ENCODE measurements at places on chromosomes 6 and 20.
A peak's percentile ranks its signal among the peaks of the same experiment; 100 is the strongest.

DNA sequence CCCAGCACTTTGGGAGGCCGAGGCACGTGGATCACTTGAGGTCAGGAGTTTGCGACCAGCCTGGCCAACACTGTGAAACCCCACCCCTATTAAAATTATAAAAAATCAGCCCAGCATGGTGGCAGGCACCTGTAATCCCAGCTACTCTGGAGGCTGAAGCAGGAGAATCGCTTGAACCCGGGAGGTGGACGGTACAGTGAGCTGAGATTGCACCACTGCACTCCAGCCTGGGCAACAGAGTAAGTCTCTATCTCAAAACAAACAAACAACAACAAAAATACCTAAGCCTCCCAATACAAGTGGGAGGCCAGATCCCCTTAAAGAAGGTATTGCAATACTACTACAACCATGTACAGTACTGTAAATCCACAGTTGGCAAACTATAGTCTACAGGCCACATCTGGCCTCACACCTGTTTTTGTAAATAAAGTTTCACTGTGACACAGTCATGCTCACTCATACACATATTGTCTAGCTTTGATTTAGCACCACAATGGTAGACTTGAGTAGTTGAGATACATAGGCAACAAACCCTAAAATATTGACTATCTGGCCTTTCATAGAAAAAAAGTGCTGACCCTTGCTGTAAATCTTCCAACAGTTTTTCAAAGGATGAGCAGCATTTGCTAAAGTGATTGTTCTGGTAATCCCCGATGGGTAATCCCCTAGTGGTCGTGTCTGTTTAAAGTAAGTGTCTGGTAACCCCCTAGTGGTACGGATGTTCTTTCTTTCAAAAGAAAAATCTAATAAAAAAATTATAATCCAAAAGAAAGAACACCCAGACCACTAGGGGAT, 202.0 kb downstream of the RNGTT start:
- DNase-seq = peak; percentile 43

DNA sequence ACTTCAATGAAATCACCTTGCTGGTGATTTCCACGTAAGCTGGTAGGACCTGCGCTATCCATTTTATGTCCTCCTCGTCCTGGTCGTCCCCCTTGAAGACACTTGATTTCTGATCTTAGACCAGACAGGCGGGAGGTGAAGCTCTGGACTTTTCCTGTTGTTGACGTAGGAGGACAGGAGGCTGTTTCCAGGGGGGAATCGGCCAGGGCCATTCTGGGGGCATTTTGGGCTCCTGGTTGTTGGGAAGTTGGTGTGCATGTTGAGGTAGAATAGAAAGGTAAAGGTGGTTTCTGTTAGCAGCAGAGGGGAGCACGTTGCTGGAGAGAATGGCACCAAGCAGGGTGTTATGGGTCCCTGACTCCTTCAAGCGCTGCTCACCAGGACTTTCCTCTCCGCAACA, 56.0 kb downstream of the GMPR start:
- DNase-seq = no peak

GRCh38 chr6:132931313-132931712, 116.9 kb downstream of the RPS12 start:
- DNase-seq = no peak

GRCh38 chr6:126176282-126176681, 163.6 kb upstream of the CENPW start:
- DNase-seq = no peak

DNA sequence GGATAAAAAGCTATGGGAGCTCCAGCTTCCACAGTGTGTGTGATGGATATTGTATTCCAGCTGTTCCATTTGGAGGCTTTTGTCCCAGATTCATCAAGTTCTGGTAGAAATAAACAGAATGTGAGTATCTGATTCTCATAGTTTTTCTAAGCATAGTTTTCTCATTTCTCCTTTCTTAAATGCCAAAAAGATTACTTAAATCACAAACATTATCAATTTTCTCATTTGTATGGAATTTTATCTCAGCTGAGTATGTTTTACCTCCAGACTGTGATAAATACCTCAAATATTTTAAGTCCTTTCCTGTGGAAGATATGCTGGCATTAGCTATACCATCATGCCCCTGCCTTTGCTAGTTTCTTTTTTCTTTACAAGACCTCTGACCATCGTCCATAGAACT, 767.3 kb downstream of the TFAP2A start:
- no peak for DNase-seq

GRCh38 chr6:44102527-44102926, 24.7 kb downstream of the MRPL14 start:
- DNase-seq = no peak

GRCh38 chr20:7094438-7094997, 327.0 kb downstream of the BMP2 start:
- peak; percentile 15 for DNase-seq

GRCh38 chr6:105116150-105116549, 63.7 kb downstream of the POPDC3 start:
- DNase-seq = no peak

DNA sequence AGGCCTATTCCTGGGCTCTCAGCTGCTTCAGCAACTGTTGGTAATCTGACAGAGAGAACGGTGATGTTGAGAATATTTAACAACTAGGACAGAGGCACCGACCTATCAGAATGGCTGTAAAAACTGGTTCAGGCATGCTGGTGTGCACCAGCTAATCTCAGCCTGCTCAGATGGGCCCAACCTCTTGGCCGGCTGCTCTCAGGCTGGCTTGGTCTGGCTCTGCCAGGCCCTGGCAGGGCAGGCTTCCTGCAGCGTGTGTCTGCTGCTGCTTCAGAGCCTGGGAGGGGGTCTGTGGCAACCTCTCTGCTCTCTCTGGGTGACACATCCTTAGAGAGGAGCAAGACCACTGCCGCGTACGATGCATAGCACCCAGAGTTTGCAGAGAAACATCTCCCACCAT, 4.8 kb downstream of the SLC2A12 start:
- no peak for DNase-seq

DNA sequence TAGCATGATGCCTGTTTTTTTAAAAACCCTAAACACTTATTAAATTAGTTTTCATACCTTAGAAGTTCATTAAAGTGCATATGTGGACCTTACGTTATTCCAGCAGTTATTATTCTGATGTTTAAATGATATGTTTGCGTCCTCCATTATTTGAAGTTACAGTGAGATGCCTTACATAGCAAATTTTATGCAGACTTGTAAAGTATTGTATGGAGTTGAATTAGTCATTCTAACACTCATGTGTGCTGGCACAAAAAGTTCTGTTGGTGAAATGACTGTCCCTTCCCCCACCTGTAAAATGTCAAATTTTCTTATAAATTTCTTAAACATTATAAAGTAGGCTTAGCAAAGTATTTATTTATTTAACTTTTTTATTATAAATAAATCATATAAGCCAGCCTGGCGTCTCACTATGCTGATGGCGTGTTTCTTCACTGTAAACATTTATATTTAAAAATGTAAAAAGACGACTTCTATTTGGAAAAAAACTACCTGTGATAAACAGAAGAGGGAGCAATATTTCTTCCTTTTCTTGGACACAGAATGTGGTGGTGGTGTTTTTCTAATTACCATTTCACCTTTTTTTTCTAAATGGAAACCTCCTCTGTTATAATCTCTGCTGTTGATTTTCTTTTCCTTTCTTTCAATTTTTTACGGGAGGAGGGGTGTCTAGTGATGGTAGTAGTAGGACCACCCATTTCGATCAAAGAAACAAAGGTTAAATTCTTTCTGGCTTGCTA, 155.4 kb downstream of the RFPL4B start:
- no peak for DNase-seq

DNA sequence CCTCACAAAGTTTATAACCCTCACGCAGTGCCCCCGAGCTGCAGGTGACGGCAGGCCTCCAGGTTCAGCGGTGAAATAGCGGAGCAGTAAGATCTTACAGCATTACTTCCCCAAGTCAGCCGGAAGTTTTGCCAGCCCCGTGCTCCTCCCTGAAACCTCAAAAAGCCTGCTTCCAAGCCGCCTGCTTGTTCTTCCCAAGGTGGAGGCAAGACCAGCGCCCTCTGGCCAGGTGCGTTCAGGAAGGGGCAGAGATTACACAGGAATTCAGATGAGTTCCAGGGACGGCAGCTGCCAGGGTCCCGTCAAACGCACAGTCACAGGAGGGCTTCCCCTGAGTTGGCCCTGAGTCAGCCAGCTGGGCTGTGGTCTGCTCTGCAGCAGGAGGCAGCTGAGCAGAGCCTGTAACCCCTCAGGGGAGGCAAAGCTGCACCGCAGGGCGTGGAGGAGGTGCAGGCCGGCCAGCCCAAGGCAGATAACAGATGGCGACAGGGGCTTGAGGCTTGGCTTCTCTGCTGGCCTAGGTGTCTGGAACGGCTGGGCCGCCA, 124.1 kb upstream of the RPS6KA2 start:
- no peak for DNase-seq

DNA sequence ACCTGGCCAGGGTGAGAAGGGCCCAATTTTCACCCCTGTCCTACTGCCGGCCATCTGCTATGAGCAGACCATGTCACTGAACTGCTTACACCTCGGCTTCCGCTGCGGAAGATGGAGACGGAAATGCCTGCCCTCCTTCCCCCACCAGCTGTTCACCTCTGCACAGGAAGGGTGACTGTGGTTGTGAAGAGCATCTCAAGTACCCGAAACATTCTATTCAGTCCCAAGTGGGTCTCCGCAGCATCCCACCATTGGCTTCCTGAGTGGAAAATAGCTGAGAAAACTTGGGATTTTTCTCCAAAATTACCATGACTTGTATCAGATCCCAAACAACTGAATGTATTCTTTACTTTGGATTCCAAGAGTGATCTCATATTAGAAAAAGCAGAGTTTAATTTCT, 16.1 kb downstream of the DOK5 start:
- no peak for DNase-seq

DNA sequence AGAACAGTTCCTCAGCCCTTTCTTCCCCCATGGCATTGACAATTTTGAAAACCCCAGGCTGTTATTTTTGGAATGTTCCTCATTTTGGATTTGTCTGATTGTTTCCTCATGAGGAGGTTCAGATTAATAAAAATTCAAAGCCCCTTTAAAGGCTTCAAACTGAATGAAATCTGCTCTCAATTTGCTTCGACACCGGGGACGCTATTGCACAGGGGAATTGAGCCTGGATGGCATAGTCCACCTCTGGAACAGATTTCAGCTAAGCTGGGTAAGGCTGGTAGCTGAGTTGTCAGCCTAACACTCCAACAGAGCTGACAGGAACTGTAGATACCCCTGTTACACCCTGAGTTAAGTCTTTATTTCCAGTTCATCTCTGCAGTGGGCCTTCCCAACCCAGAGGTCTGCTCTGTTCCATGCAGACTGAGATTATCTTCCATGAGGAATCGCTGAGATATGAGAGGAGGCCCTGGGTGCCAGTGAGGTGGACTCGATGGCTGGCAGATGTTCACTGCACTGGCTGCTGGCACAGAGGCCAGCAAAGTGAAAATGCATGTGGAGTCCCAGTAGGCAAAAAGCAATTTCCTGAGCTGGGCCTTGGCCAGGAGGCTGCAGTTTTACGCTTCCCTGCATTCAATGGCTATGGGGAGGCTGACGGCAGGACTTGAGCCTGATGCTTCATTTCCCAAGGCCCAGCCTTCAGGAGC, 73.3 kb upstream of the PAX1 start:
- no peak for DNase-seq

Measured in activated CD4-positive, alpha-beta T cell treated with anti-CD3 and anti-CD28 coated beads, Interleukin-2, amount 50 U/mL, for 16 hours (primary cell).